ENCODE measurements at places on chromosomes 16 and 17. TPM values are rescaled to one million over a fixed set of nuclear protein-coding genes. Genes with fewer than 3 reads are reported as not detected.

- DNase-seq = no peak
- H3K4me1 ChIP-seq = no peaks in the 10 kb centered on the region
- no peaks in the 10 kb centered on the region for H3K27me3 ChIP-seq
- H3K4me3 ChIP-seq = no peak overlapping the region
These were observed 104.3 kb downstream of the ADAMTS18 start for GRCh38 chr16:77330332-77331042.

The ADGRG1 gene
- total RNA-seq = 17.4 TPM

GRCh38 chr17:51351080-51351479 lies 90.7 kb downstream of the UTP18 start:
- no peaks in the 10 kb centered on the region for H3K27me3 ChIP-seq
- no peak for DNase-seq
- no peaks in the 10 kb centered on the region for H3K36me3 ChIP-seq
- H3K27ac ChIP-seq = no peak overlapping the region
- H3K4me1 ChIP-seq = peaks cover 22% of the 10 kb centered on the region

- H3K27me3 ChIP-seq = no peaks in the 10 kb centered on the region
- DNase-seq = no peak
- peaks cover 66% of the 10 kb centered on the region for H3K4me1 ChIP-seq
- no peak overlapping the region for H3K4me3 ChIP-seq
- peak overlapping the region; percentile 84 for H3K27ac ChIP-seq
These were observed 51.8 kb downstream of the RAI1 start for GRCh38 chr17:17732892-17733670.

DNA sequence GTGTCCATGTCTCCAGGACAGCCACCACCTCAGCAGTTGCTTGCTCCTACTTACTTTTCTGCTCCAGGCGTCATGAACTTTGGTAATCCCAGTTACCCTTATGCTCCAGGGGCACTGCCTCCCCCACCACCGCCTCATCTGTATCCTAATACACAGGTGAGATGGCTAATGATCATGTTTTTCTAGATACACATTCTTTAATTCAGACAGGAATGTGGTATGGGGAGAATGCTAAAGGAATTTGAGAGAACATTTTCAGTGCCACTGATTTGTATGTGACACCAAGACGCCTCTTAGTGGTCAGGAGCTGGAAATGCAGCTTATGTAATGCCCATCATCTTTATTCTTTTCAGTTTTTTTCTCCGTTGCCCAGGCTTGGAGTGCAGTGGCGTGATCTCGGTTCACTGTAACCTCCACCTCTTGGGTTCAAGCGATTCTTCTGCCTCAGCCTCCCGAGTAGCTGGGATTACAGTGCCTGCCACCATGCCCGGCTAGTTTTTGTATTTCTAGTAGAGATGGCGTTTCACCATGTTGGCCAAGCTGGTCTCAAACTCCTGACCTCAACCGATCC lies 8.9 kb upstream of the RAPGEFL1 start:
- H3K27me3 ChIP-seq = no peaks in the 10 kb centered on the region
- DNase-seq = no peak
- H3K27ac ChIP-seq = peak overlapping the region; percentile 70
- H3K36me3 ChIP-seq = peaks cover 100% of the 10 kb centered on the region
- H3K4me3 ChIP-seq = no peak overlapping the region
- no peaks in the 10 kb centered on the region for H3K4me1 ChIP-seq

The C17orf113 gene
- 0.52 TPM for total RNA-seq

- H3K4me3 ChIP-seq = no peak overlapping the region
- no peaks in the 10 kb centered on the region for H3K27me3 ChIP-seq
- no peak overlapping the region for H3K27ac ChIP-seq
- H3K36me3 ChIP-seq = no peaks in the 10 kb centered on the region
- DNase-seq = no peak
These were observed 341.7 kb downstream of the C16orf95 start for GRCh38 chr16:86975445-86975844.

DNA sequence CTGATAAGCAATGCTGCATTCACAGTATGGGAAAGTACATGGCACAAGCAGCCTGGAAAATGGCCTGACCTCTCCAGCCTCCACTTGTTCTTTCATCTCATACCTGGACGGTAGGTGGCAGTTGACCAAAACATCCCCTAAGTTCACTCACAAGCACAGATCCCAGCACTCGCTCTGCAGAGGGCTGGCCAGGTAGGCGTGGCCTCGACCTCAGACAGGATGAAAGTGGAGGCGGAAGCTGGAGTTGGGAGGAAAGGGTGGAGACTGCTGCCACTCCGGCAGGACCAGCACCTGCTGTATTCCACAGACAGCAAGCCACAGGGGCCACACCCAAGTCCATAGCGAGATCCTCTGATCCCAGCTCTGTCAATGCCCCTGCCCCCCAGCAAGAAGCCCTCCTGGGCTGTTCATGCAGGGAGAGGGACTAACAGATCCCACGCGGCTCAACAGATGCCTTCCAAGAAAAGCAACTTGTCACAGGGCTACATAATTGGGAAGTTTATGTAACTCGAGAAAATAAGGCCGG lies 31.3 kb downstream of the ZCCHC14 start:
- peak; percentile 93 for DNase-seq
- no peaks in the 10 kb centered on the region for H3K27me3 ChIP-seq
- peaks cover 74% of the 10 kb centered on the region for H3K4me1 ChIP-seq
- H3K4me3 ChIP-seq = peak overlapping the region; percentile 31
- H3K36me3 ChIP-seq = peaks cover 16% of the 10 kb centered on the region

GRCh38 chr17:16909472-16910246 lies 62.3 kb downstream of the TNFRSF13B start:
- no peak overlapping the region for H3K27ac ChIP-seq
- no peaks in the 10 kb centered on the region for H3K27me3 ChIP-seq
- DNase-seq = no peak
- no peak overlapping the region for H3K4me3 ChIP-seq
- no peaks in the 10 kb centered on the region for H3K4me1 ChIP-seq

The PRAC2 gene
- not detected for total RNA-seq

DNA sequence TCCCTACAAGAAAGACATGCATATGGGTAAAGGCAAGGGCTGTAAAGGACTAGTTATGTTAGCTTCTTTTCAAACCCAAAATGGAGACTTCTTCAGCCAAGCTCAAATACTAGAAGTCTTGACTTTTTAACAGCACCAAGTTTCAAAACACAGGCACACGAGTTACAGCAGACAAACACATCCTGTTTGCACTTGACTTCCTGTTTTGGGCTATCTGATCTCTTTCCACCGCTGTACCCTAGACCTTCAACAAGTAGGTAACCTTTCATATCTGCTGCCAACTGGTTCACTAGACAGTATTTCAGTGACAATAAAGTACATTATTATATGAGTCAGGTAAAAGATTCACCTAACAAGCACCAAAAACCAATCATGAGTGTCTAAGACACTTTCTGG lies 12.3 kb downstream of the RFFL start:
- no peaks in the 10 kb centered on the region for H3K27me3 ChIP-seq
- H3K36me3 ChIP-seq = no peaks in the 10 kb centered on the region
- H3K4me1 ChIP-seq = no peaks in the 10 kb centered on the region
- peak overlapping the region; percentile 12 for H3K27ac ChIP-seq
- H3K4me3 ChIP-seq = no peak overlapping the region
- no peak for DNase-seq

The SLX1B gene
- 12.9 TPM for total RNA-seq

All from esophagus muscularis mucosa (tissue), 4 donors.